ENCODE measurements at places on chromosomes 12 and 14.
A peak's percentile ranks its signal among the peaks of the same experiment; 100 is the strongest.

- no peak for DNase-seq
Measured at GRCh38 chr12:116264525-116265070, 12.9 kb downstream of the MED13L start.

DNA sequence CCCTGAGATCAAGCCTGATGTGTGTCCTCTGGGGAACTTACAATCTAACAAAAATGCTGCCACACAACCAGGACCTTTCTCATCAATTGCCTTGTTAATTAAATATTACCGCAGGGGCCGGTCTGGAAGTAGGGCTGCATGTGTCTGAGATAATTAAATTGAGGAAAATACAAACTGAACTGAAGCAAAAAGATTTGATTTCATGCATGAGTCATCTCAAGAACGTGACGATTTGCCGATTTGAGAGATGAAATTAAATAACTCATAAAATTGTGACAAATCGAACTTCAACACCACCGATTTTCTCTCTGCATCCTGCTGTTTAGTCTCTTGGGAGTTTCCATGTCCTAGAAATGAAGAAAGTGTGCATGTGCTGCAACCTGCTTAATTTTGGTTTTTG, 94.6 kb upstream of the DAAM1 start:
- DNase-seq: no peak

GRCh38 chr12:89160716-89161123, 191.6 kb downstream of the DUSP6 start:
- no peak for DNase-seq

DNA sequence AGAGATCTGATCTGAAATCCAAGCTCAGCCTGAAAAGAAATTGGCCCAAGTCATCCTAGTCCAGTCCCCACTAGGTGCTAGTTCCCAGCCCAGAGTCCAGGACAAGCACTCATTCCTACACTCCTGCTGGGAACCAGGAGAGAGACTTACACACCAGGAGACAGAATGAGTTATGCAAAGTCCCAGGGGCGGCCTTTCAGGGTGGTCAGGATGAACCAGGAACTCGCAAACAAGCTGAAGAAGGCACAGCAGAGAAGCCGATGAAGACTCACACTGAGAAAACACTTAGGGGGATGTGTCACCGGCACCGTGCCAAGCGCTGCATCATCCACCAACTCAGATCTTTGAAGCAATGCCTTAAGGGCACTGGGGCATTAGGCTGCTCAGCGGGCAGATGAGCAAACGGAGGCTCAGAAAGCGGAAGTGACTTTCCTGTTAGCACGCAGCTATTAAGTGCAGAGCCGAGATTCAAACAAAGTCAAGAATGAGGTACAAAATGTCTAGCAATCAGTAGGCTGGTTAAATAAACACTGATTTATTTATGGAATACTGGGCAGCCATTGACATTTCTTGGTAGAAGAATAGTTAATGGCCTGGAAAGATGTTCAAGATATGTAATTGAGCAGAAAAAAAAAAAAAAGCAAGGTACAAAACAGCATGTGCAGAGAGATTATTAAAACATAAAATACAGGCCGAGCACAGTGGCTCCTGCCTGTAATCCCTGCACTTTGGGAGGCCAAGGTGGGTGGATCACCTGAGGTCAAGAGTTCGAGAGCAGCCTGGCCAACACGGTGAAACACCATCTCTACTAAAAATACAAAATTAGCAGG, 78.7 kb downstream of the LRRC74A start:
- DNase-seq: peak; percentile 77

GRCh38 chr12:126519833-126520232, 1454.6 kb downstream of the AACS start:
- no peak for DNase-seq

DNA sequence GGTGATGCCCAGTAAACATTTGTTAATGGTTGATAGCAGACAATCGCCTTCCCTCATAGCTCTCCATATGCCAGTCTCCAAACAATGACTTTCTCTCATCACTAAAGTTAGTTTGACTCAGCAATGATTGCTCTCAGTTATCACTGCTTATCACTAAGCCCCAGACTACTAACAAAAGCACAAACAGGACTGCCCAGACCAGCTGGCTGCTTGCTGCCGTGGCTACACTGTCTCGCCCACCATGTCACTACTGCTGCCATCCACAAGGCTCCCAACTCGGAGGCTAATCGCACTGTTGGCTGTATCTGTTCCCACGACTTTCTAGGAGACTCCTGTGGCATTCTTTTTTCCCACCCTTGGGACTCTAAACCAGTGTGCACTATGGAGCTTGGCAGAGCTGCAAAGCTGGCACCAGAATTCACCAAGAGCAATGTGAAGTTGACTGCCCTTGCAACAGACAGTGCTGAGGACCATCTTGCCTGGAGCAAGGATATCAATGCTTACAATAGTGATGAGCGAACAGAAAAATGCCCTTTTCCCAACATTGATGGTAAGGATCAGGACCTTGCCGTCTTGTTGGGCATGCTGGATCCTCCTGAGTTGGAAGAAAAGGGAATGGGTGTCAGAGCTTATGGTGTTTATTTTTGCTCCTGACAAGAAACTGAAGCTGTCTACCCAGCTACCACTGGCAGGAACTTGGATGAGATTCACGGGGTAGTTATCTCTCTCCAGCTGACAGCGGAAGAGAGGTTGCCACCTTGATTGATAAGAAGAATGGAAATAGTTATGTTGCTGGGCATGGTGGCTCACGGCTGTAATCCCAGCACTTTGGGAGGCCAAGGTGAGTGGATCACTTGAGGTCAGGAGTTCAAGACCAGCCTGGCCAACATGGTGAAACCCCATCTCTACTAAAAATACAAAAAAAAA, 27.1 kb upstream of the NR2C1 start:
- DNase-seq: no peak
